WERI-Rb-1 (cell line): ENCODE measurements at places on chromosomes 7 and 10.

- no peak for DNase-seq
Observed at GRCh38 chr10:8617792-8618191, 563.3 kb downstream of the GATA3 start.

- no peak for DNase-seq
Observed at GRCh38 chr10:61964059-61964709, 62.7 kb downstream of the ARID5B start.

DNA sequence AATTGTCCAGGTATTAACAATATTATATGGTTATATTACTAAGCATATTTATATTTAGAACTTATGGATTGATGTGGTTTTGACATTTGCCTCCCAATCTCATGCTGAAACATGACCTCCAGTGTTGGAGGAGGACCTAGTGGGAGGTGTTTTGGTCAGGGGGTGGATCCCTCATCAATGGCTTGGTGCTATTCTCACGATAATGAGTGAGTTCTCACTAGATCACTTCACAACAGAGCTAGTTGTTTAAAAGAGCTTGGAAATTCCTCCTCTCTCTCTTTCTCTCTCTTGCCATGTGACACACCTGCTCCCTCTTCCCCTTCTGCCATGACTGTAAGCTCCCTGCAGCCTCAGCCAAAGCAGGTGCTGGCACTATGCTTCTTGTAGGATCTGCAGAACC, 19.0 kb downstream of the TFEC start:
- DNase-seq = no peak

- DNase-seq = no peak
Observed at GRCh38 chr7:151131592-151132293, 35.8 kb downstream of the GBX1 start.

DNA sequence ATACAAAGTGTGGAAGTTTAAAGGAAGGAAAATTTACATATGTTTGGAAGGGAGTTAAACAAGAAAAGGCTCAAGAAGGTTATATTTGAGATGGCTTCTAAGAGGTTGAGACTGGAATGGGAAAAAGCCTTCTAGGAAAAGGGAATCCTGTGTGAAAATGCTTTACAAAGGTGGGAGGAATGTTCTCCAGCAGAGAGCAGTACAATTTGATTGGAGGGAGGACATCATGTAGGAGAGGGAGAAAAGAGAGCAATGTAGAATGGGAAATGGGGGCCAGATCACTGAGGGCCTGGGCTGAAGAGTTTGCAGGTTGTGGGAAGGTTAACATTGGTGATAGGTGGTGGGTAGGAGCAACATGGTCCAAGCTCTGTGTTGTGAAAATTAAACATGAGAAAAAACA, 366.9 kb downstream of the XPNPEP1 start:
- DNase-seq = no peak

GRCh38 chr10:54478601-54479000, 322.4 kb downstream of the PCDH15 start:
- DNase-seq = no peak

DNA sequence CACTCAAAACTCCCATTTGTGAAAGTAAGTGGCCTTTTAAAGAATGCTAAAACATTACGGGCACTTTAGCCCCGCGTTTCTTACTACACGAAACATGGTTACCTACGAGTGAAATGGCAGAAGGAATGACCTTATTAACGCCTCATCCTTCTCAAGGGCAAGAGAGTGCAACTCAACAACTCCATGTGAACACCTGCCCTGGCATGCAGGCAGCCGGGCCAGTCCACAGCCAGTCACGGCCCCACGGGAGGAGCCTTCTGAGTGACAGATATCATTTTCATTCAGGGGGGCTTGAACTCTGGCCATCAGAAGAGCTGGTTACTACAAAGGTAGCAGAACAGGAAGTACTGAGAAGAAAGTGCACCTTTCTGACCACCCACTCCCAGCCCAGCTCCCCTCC, 236.1 kb downstream of the PTPRN2 start:
- no peak for DNase-seq

DNA sequence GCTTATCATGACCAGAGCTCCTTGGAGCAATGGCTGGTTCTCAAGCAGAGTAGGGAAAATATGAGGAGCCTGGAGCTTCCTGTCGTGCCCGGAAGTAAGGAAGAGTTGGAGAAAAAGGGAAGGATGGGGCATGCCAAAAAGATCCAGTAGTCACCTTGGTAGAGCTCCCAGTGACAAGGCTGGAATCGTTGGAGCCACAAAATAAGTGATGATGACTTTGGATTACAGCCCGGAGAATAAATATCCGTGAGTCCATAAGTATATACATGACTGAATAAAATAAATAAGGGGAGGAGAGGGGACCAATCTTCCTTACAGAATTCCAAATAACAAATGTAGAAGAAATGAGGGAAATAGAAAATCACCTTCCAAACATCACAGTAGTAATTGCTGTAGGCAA, 29.3 kb downstream of the LMTK2 start:
- DNase-seq = no peak

GRCh38 chr7:100189061-100189460, 11.3 kb downstream of the STAG3 start:
- no peak for DNase-seq

DNA sequence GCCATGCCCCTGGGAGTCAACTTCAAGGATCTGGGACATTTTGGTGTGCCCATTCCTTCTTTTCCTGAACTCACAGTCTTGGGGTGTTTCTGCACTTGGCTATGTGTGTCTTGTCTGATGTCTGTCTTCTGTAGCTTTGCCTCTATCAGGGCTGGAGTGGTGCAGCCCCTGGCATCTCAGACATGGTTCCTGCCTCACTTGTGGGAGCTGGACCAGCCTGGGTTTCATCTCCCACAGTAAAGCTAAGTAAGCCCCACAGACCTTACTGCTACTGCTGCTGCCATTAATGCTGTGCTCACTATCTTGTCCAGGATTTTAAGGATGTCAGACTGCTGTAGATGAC, 59.0 kb downstream of the ADCYAP1R1 start:
- DNase-seq = no peak

DNA sequence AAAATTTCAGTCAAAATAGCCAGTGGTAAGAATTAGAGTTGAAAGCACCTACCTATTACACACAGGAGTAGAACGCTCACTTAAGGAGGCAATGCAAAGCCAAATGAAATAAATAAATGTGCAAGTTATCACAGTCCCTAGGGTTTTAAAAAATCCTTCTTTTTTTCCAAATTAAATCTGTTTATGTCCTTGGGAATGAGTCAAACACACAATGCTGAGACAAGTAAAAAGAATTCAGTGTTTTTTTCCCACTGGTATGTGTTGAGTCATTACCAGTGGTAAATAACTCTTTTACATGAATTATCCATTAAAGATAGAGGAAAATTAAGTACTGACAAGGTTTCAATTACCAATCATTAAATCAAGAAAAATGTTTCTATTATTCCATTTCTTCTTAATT, 438.6 kb downstream of the TNS3 start:
- DNase-seq = no peak

- no peak for DNase-seq
Observed at GRCh38 chr7:44061645-44062179, 3.7 kb downstream of the PGAM2 start.

DNA sequence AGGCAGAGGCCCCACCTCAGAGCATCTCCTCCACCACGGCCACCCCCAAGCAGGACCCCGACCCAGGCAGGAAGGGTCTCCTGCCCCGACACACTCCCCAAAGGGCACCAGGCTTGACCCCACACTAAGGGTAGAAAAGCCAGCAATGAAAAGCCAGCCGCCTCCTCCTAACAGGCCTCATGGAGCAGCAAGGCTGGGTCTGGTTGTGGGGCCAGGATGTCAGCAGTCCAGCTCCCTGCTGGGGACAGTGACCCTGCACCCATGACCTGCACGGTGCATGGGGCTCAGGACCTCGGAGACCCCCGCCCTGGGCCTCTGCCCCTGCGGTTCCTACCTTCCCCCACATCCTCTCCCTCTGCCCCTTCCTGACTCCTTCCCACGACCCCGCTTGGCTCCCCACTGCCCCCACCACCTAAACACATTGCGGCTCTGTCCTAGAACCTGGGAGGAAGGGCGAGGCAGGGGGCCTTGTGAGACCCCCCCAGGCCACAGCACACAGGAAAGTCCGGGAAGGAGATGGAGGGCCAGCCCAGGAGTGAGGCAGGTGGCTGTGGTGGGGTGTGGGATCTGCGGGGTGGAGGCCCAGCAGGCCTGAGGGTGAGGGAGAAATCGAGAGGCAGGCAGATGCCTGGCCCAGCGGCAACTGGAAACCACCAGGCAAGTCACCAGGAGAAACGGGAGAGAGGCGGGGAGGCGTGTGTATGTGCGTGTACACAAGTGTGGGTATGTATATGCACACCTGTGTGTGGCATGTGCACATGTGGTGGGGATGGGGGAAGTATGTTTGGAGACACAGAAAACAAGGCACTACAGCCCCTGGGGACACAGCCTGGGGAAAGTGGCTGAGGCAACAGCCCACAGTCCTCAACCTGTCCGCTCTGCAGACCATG, 229.9 kb downstream of the MAD1L1 start:
- DNase-seq = no peak
